ENCODE measurements at places on chromosomes 2 and 18.

DNA sequence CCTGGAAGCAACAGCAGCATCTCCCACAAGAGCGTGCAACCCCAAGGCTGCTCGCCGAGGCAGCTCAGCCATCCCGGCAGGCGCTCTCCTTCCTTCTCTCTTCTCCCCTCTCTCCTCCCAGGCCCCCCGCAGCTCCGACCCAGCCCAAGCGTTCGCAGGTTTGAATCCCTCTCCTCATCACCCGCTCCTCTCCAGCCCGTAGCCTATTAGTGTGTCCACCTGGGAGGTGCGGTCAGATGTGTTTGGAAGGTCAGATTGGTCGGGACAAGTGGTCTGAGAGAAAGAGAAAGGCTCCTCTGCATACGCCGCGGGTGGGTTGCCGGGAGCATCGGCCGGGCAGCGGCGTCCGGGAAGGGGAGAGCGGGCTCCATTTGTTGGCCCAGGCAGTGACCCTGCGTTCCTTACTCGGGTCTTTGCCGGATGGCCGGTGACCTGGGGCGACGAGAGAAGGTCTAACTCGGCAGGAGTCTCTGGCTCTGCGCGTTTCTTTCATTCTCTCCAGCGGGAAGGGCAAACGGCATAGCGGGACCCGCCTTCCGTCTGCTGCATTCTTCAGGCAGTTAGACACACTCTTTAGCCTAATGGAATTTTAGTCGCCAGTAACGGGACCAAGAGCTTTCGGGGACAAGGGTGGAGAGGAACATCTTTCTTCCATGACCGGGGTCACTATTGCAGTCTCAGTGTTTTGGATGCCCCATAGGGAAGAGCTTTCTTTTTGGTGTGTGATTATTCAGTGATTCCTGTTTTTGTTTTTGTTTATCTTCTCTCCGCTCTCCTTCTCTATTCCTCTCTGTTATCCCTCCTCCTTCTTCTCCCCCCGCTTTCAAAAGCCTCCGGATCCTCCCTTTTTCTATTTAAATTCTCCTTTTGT is 1.1 kb upstream of the TMEFF2 start:
- DNase-seq, result peak; percentile 45

DNA sequence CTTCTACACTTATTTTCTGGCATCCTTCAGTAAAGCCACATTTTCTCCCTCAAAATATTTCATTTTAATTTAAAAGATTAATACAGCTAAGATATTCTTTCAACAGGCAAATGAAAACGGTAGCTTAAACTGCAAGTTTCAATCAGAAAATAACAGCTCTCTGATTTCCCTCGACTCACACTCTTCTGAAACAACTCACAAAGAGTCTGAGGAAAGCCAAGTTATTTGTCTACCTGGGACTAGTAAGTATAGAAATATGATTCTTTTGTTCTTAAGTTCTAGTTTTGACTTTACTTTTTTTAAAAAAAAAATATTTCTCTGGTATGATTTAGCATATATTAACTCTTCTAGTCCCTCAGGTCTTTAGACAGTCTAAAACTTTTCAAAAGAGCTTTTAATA is 27.2 kb downstream of the CEP192 start:
- DNase-seq, result no peak

GRCh38 chr2:50582164-50582563 is 449.8 kb downstream of the NRXN1 start:
- no peak for DNase-seq

- DNase-seq, result no peak
Measured at GRCh38 chr18:3596637-3597384, 146.8 kb downstream of the TGIF1 start.

DNA sequence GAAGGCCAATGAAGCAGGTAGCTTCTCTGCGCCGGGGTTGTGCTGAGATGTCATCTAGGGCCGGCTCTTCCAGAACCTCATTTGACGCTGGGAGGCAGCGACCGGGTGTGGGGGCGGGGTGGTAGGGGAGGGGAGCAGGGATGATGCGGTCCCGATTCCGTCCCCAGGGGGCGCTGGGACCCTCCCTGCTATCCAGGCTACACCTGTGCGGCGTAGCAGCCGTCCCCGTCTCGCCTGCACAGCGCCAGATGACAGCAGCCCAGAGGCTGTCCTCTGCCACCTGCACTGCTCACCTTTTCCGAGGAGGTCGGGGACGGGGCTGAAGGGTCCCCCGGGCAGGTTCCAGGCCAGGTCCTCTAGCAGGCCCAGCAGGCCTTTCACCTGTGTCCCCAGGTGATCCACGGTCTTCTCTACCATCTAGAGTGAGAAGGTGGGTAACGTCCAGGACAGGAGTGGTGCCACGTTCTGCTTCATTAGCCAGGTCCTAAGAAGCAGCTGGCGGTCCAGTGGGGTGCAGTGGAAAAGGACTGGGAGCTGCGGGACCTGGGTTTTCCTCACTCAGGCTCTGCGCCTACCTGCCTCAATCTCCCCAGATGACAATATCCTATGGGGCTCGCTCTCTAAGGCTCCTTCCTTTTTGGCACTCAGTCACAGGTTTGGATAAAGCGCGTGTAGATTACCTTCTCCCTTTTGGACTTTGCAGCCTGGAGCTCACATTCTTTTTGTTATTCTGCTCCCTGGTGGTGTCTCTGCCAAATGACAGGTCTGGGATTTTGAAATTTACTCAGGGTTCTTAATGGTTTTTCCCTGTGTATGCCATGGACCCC is 56.0 kb upstream of the RAB6C start:
- DNase-seq, result no peak

DNA sequence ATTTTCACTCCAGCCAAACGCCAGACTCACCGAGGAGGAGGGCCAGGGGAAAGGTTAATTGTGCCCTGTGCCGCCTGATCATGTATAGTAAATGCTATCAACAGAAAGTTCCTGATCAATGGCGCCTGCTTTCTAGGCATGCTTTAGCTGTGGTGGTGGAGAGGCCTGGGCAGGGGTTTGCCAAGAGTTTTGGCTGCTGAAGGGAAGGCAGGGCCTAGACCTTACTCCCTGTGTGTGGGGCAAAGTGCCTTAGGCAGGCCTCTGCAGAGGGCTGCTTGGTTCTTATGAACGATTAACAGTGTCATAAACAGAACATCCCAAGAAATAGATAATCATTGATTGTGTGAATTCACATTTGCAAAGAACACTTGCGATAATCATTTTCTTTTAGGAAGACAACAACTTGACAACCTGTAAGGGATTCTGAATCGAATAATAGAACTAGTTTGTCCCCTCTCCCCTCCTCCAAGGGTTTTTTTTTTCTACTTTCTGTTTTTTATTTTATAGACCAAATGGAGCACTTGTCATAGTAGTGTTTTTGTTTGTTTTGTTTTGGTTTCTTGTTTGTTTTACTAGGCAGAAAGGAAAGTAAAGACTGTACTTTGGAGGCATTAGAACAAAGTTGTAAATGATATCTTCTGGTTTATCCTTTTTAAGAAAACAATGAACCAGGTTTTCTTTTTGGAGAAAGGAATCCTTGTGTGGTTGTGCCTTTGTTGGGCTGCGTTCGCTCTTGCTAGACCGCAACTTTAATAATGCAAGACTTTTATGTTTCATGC is 6.5 kb downstream of the TSHZ1 start:
- no peak for DNase-seq

DNA sequence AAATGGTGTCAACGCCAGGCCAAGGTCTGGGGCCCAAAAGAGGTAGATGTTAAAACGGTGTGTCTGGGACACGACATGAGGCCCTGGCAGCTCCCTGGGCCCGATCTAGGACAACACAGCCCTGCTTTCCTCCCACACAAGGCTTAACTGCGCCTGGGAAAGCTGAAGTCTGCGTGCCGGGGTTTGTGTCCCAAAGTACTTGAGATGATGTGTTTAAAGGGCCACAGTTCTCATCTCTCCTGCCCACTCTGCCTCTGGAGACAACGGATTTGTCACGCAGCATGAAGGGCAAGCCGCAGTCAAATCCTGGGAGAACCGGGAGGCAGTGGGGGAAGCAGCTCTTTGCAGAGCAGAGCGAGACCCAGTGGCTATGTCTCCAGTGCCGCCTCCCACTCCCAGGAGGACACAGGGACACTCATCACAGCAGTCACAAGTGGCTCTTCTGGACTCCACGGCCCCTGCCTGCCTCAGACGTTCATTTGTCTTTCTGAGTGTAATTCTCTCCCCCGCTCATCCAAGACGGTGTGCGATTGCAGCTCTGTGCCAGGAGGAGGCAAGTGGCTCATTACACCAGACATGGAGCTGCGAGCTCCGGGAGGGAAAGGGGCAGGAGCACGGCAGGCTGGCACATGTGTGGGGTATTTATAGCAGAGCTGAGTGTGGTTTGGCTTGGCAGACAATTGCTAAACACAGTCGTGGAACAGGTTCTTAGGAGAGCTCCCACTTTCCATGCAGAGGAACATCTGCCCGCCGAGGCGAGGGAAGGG is 57.7 kb upstream of the SEMA4C start:
- DNase-seq, result no peak

- DNase-seq, result no peak
Measured at GRCh38 chr2:8571792-8572499, 109.9 kb upstream of the ID2 start.

DNA sequence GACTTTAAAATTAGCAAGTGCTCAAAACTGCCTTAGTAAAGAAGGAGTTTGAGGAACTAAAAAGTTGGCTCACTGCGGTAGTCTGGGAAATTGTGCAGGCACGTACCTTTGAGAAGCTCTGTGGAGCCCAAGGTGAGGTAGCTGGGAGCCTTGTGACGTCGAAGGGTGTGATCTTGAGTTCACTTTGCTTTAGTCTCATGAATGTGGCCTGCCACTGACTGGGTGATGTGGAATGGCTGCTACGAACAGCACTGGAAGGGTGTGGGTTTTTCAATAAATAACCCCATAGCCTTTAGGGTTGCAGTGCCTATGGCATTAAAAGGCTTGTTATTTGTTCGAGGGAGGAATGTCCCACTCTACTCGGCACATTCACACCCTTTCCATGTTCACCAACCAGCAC is 312.3 kb downstream of the PRKCE start:
- DNase-seq, result no peak

- DNase-seq, result no peak
Measured at GRCh38 chr2:137302957-137303356, 537.6 kb downstream of the THSD7B start.

- DNase-seq, result no peak
Measured at GRCh38 chr2:178927173-178927572, 120.0 kb upstream of the TTN start.

DNA sequence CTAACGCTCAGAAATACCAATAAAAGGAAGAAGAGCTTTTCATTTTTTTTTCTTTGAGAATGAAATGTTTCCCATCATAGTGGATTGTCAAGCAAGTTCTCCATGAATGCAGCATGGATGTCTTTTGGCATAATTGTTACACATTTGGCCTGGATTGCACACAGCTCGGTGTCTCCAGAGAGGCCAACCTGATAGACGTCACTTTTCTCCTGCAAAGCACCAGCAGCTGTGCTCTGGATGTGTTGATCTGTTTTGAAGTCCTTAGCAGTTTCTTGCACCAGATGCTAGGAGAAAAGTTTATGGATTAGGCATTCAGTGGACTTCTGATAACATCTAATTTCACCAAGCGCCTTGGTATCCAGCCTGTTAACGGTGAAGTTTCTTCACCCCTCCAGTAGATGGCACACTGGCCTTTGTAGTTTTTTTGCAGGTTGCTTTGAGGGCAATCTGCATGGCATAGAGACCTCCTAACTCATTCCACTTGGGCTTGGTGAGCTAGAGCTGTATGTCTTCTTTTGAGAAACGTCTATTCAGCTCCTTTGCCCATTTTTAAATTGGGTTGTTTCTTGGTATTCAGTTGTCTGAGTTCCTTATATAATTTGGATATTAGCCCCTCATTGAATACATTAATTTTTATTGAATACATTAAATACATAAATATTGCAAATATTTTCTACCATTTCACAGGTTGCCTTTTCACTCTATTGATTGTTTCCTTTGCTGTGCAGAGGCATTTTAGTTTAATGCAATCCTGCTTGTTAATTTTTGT is 59.7 kb downstream of the PTH2R start:
- DNase-seq, result peak; percentile 19

GRCh38 chr2:196549052-196549451 is 90.5 kb upstream of the CCDC150 start:
- no peak for DNase-seq

- DNase-seq, result no peak
Measured at GRCh38 chr18:59021500-59021899, 118.2 kb upstream of the SEC11C start.

DNA sequence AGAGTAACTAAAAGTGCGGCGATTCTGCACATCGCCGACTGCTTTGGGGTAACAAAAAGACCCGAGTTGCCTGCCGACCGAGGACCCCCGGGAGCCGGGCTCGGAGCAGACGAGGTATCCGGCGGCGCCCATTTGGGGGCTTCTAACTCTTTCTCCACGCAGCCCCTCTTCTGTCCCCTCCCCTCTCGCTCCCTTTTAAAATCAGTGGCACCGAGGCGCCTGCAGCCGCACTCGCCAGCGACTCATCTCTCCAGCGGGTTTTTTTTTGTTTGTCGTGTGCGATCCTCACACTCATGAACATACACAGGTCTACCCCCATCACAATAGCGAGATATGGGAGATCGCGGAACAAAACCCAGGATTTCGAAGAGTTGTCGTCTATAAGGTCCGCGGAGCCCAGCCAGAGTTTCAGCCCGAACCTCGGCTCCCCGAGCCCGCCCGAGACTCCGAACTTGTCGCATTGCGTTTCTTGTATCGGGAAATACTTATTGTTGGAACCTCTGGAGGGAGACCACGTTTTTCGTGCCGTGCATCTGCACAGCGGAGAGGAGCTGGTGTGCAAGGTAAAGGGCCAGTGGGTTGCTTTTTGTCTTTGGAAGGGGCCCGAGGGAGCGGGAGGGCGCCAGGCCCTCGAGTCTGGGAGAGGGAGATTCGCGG is 1.4 kb downstream of the TRIB2 start:
- peak; percentile 22 for DNase-seq

DNA sequence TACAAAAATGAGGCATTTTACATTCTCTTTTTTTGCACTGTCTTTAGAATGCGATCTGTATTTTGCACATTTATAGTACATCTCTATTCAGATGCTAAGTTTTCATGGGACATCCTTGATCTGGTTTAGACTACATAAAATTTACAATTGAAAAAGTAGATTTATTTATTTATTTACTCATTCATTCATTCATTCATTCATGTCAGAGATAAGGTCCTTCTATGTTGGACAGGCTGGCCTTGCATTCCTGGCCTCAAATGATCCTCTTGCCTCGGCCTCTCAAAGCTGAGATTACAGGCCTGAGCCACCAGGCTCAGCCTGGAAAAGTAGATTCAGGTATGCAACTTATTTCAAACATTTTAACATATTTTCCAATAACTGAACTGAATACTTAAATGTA is 16.0 kb upstream of the DCTN1 start:
- no peak for DNase-seq

- no peak for DNase-seq
Measured at GRCh38 chr2:241804326-241805229, 4.4 kb upstream of the NEU4 start.

GRCh38 chr2:1051075-1051474 is 100.4 kb downstream of the SNTG2 start:
- DNase-seq, result peak; percentile 48

DNA sequence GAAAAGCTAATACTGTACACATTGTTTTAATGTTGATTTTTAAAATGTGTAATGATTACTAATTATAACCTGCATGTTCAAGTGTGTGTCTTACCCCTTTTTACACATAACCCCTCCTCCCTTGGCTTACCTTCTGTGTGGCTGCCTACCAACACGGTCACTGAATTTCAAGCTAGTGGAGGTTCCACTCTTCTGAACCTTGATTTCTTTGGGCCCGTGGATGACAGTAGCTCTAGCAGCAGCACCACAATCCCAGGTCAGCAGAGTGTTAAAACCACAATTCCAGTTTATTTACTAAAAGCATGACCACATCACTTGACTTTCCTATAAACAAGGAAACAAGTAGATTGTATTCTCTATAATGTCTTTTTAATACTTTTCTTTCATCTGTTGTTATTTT is 56.9 kb downstream of the AFTPH start:
- no peak for DNase-seq

All from HCEC 1CT (cell line).